Stimulated activated CD4-positive, alpha-beta T cell treated with anti-CD3 and anti-CD28 coated beads, TNF-alpha, amount 100 ng/mL, for 1 hour (primary cell): ENCODE measurements at places on chromosomes 7 and 10.

DNA sequence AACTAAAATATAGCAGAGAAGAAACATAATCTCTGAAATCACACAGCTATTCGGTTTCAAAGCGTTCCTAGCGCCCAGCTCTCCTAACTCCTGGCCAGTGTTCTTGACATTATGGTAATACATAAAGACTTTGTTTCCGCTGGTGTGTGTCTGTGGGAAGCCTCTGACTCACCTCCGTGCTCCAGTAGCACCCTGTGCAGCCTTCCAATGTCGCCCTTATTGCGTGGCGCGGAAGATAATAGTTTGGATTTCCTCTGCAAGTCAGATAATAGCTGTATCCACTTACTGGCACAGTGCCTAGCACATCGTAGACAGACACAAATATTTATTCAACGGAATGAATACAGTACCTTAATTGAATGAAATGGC, 570 bp downstream of the BMS1 start:
- DNase-seq, result no peak

DNA sequence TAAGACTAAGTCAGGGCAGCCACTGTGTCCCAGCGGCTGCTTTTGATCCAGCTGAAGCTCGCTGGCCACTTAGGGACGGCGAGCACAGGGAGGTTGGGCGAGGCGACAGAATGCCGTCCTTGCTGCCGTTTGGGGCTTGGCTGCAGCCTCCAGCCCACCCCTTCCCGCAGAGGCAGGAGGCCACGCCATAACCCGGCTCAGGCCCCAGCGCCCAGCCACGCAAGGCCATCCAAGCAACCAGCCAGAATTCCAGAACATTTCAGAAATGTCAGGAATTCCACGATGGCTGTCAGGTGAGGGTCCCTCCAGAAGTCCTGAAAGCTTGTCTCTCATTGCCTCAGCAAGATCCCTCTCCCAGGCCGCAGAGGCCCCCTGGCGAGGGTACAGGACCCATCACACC, 479.1 kb upstream of the FOXK1 start:
- DNase-seq, result no peak

GRCh38 chr10:43846968-43847367, 198.3 kb upstream of the ZNF32 start:
- DNase-seq, result no peak

- DNase-seq, result no peak
These were observed 27.7 kb downstream of the CUBN start for GRCh38 chr10:17101910-17102266.

- DNase-seq, result no peak
These were observed 133.1 kb downstream of the TFPI2 start for GRCh38 chr7:93757426-93757825.

DNA sequence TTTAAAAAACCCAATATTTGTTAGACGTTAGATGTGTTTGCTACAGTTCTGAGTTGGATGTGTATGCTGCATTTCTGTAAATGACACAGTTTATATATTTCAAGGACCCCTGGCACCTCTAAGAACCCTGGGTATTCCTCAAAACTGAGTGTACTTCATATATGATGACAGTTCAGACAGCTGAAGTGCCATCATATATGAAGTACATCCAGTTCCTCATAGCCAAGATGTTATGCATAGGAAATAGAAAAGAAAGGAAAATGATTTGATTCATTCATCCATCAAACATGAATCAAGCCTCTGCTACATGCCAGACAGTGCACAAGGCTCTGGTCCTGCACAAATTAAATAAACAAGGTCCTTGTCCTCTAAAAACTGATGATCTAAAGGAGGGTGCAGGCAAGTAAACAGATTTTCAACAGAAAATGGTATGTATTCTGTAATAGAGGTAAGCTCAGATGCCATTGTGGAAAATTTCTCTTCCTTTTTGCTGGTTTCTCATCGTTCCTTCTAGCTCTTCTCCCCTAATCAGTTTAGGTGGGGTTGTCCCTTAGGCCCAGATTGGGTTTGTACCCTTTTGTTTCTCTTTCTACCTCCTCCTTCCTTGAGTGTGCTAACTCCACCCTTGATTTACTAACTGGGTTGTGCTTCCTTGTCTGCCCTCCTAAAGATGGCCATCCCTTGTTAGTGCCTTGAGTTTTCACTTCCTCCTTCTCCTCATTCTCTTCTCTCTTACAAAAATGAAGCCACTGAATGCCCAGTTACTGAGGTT, 25.3 kb upstream of the SMIM30 start:
- DNase-seq, result no peak

DNA sequence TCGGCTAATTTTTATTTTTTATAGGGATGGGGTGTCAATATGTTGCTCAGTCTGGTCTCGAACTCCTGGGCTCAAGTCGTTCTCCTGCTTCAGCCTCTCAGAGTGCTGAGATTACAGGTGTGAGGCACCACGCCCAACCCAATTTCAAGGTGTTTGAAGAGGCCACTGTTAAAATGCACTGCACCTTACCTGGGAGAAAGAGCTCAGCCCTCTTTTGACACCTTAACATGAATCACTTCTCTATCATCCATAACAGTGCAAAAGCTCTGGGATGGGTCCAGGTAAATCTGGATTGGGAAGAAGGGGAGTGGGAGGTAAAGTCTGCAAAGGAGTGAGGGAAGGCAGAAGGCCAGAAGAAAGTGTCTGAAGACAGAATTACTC, 557 bp upstream of the ZNF282 start:
- no peak for DNase-seq

- no peak for DNase-seq
These were observed 365.4 kb downstream of the THSD7A start for GRCh38 chr7:11466517-11467105.

GRCh38 chr10:118254654-118255053, 87.5 kb downstream of the FAM204A start:
- no peak for DNase-seq

DNA sequence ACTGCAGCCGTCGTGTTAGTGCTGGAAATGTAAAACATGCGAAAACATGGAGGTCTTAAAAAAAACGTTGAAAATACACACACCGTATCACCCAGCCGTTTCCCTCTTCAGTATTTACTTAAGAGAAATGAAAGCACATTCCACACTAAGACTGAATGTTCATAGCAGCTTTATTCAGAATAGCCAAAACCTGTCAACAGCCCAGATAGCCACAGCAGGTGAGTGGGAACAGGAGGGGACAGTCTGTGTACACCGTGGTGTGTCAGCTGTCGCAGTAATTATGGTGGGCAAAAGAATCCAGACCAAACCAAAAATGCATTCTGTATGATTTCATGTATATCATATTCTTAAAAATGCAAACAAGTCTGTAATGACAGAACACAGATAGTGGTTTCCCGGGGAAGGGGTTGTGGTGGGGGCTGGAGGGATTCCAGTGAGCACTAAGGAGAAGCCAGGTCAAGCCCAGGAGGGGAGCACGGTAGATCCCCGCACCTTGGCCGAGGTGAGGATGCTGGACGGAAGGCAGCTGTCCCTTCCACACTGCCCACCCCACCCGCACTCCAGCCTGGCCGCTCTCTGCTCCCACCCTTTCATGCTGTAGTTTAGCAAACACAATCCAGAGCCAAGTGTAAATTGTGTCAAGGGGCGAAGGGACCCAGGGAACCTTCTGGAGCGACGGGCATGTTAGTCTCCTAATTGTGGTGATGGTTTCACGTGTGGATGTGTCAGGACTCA, 123.6 kb downstream of the NKX6-2 start:
- DNase-seq, result no peak

DNA sequence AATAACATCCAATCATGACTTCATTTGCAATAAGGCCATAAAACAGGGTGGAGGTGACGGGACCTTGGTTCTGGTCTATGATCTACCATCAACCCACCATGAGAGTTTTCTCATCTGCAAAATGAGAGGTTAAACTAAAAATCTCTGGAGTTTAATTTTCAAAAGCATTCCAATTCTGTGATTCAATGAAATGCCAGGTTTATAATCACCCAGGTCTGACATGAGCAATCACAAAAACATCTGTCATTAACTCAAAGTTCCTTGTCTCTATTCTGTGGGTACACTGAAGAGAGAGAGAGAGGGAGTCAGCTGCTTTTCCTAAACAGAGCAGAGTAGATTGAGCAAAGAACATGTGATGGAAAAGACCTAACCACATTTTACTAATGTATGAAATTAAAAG, 75.4 kb downstream of the NUDCD3 start:
- no peak for DNase-seq

GRCh38 chr10:121165276-121165675, 314.1 kb downstream of the WDR11 start:
- no peak for DNase-seq

DNA sequence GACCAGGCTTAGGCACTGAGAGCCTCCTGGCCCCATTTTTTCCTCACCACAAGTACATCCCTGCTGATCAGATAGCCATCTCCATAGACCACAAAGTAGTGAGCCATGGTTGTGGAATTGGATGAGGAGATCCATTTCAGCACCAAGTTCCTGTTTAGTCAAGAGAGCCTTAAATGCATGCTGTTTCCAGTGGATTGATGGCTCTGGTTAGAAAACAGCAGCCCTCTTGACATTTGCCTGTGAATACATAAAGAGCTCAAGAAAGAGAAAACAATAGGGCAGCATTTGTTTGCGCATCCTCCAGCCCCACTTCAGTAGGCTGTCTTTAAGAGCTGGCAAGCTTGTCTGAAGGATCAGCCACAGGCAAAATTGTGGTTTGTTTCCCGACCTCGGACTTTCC, 251.2 kb downstream of the POU6F2 start:
- no peak for DNase-seq

DNA sequence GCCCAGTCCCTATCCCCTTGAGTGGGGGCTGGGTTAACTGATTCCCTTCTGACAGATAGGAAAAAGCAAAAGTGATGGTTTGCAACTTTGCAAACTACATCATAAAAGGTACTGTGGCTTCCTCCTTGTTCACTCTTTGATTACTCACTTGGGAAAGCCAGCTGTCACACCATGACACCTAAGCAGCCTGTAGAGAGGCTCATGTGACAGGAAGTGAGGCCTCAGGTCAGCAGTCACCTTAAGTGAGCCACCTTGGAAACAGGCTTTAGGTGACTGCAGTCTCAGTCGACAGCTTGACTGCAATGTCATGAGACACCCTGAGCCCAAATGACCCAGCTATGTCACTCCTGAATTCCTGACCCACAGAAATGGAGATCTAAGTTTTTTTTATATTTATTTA, 4.3 kb upstream of the CHCHD2 start:
- DNase-seq, result no peak
